ENCODE measurements at places on chromosomes 2 and 18.

GRCh38 chr2:160474891-160475787 is 18.5 kb downstream of the RBMS1 start:
- no peak for DNase-seq

DNA sequence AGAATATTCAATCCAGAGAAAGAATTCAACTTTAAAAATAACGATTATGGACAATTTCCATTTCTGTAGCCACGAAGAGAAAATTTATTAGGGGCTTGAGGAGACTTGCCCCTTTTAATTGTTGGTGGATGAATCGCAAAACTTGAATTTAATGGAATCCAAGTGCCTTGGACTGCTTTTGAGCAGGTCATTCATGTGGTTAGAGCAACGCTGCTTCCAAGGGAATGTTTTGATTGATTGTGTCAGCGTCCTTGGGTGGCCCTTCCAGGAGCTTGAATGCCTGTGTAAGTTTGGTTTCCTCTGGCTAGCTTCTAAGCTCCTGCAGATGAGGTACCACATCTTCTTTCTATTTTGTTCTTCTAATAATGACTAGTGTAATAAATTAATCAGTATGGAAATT is 213.4 kb downstream of the LTBP1 start:
- DNase-seq = peak; percentile 62

GRCh38 chr18:29078273-29078672 is 901.3 kb upstream of the CDH2 start:
- no peak for DNase-seq

DNA sequence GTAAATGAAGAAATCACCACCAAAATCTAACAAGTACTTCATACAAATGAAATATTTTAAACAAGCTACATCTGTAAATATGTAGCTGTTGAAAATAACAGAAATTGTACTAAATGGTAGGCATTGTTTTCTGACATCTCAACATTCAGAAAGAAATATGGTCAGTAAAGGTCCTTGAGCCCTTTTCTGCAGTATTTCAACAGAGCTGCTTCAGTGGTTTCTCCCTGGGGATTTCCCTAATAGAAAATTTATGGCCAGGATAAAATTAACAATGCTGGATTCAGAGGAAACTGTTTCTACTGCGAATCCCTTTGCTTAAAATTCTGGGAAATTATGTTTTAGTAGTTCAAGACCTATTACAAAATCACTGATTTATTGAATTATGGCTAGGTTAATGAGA is 256.6 kb downstream of the PIEZO2 start:
- DNase-seq = no peak

DNA sequence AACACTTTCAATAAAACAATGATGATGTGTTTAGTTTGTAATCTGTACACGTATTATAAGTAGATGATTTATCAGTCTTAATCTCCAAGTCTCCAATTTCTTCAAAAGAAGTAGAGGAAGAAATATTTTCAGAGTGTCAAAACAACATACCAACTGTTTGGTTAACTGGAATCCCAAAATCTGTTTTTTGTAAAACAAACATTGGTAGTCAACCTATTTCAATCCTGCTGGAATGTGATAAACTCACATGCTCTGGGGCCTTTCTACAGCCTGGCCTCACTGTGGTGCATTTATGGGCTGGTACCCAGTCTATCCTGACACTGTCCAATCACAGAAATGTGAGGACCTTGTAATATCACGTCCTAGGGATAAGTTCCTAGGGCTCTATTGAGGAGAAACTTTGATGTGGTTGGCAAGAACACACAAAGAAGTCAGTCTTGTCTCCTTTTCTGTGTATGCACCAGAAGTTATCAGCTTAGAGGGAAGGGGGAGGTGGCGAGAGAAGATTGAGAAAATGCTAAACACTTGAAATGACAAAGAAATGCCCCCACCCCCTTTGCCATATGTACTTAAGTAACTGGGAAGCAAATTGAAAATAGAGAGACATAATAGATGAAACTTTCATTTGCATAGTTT is 47.2 kb downstream of the PRKRA start:
- no peak for DNase-seq

- no peak for DNase-seq
These were observed 36.2 kb upstream of the RAB27B start for GRCh38 chr18:54792079-54792478.

Data from SJSA1 (cell line).